ENCODE measurements at places on chromosomes 1 and 21. TPM values are rescaled to one million over a fixed set of nuclear protein-coding genes. Genes with fewer than 3 reads are reported as not detected.

OR2W3 gene
- total RNA-seq, result not detected

ELAPOR1 gene
- total RNA-seq, result 0.29 TPM

NEK2 gene
- 29.1 TPM for total RNA-seq

UBL4B gene
- total RNA-seq, result not detected

SPAG17 gene
- total RNA-seq, result not detected

BRDT gene
- not detected for total RNA-seq

EXTL1 gene
- 26.5 TPM for total RNA-seq

CLCA1 gene
- not detected for total RNA-seq

SPRR1B gene
- not detected for total RNA-seq

KRTCAP2 gene
- total RNA-seq, result 276 TPM

IGSF3 gene
- total RNA-seq, result 0.35 TPM

CFHR1 gene
- total RNA-seq, result 0.29 TPM

DAB1 gene
- total RNA-seq, result not detected

PCSK9 gene
- 30.1 TPM for total RNA-seq

EVA1C gene
- 17.4 TPM for total RNA-seq

AIM2 gene
- total RNA-seq, result 2.8 TPM

FCGR3B gene
- not detected for total RNA-seq

TMIGD3 gene
- total RNA-seq, result not detected

BNIPL gene
- total RNA-seq, result not detected

SYNC gene
- total RNA-seq, result 19.5 TPM

CELA2B gene
- not detected for total RNA-seq

OPTC gene
- total RNA-seq, result not detected

DYNLT4 gene
- total RNA-seq, result not detected

ZNF593OS gene
- total RNA-seq, result 0.29 TPM

CYP4B1 gene
- not detected for total RNA-seq

KPRP gene
- total RNA-seq, result not detected

TCEA3 gene
- 4.6 TPM for total RNA-seq

UTS2 gene
- not detected for total RNA-seq

SHISA4 gene
- 35.5 TPM for total RNA-seq

KCND3 gene
- total RNA-seq, result not detected

PLEKHG5 gene
- 8.9 TPM for total RNA-seq

PRAMEF13 gene
- total RNA-seq, result not detected

LRRC71 gene
- not detected for total RNA-seq

DNAI4 gene
- 5.3 TPM for total RNA-seq

UBQLN4 gene
- 19.3 TPM for total RNA-seq

LCE1C gene
- total RNA-seq, result not detected

LCE6A gene
- not detected for total RNA-seq

STRIP1 gene
- total RNA-seq, result 19.6 TPM

RGSL1 gene
- total RNA-seq, result not detected

PCAT6 gene
- total RNA-seq, result 0.86 TPM

S100B gene
- not detected for total RNA-seq

SLAMF8 gene
- total RNA-seq, result 0.18 TPM

MMP23B gene
- 19.3 TPM for total RNA-seq

LCE1D gene
- total RNA-seq, result not detected

CATSPERE gene
- not detected for total RNA-seq

SLAMF7 gene
- total RNA-seq, result not detected

HLX gene
- 43.8 TPM for total RNA-seq

C1orf50 gene
- total RNA-seq, result 3.0 TPM

CTXND2 gene
- total RNA-seq, result not detected

TRNAU1AP gene
- total RNA-seq, result 32.6 TPM
